ENCODE measurements at places on chromosomes 3 and 15.

DNA sequence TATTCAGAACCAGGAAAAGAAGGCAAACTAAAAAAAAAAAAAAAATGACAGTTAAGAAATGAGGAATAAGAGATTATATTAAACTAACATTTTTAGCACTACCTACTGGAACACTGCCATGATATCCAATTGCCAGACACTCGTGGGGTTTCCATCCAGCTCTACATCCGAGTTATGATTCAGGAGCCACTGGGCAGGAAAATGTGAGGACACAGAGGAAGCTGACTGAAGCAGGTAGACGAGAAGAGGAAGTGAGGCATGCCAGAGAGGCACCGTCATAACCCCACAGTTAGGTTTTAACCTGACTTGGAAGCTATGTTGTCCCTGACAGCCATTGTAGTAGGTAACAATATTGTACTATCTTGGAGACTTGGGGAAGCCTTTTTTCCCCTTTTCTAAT is 495.0 kb downstream of the NLGN1 start:
- DNase-seq = no peak

- no peak for DNase-seq
These were observed 232.2 kb upstream of the FEZF2 start for GRCh38 chr3:62605413-62606068.

- no peak for DNase-seq
These were observed 15.0 kb downstream of the TASOR start for GRCh38 chr3:56667973-56668579.

GRCh38 chr15:29522373-29523276 is 253.0 kb upstream of the NSMCE3 start:
- DNase-seq = peak; percentile 64

GRCh38 chr3:16058521-16058920 is 116.0 kb upstream of the GALNT15 start:
- no peak for DNase-seq

GRCh38 chr3:124158168-124158881 is 166.4 kb upstream of the ROPN1 start:
- no peak for DNase-seq

DNA sequence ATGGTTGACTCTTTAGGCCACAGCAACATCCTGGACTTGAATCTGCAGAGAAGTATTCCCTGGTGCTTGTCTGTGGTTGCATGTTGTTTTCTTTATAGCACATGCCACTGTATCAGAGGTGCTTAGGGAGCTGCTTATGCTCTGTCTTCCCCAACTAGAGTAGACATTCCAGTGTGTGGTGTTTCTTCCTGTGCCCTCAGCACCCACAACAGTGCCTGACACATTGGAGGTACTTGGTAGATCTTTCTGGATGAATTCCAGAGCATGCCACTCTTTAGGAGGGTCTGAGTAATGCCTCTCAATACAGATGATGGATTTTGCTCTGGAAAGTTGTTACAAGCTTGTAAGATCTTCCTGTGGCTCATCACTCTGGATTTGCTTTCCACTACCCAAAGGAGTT is 117.6 kb downstream of the CHDH start:
- DNase-seq = no peak

GRCh38 chr15:40379374-40379773 is 3.1 kb upstream of the KNSTRN start:
- no peak for DNase-seq

Measured in A549 (cell line).